GM04504 (cell line): ENCODE measurements at places on chromosomes 4 and X.

GRCh38 chr4:7620086-7620813 is 185.5 kb upstream of the PSAPL1 start:
- no peak for DNase-seq

GRCh38 chr4:151000747-151001429 is 14.2 kb downstream of the LRBA start:
- no peak for DNase-seq

DNA sequence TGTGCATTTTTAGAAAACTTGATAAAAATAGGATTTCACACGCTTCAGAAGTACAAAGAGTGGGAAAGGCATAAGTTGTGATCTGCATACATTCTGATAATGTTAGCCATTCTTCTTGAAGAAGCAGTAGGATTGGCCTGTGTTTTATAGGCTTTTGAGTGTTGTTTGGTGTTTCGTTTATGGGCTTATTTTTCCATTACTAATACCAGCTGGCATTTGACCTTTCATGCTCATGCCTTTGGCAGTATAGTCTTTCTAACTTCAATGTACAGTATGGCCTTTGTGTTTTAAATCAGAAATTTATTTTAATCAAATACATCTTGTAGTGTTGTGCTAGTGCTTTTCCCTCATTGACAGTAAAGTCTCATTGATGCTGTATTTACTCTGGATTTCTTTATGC is 51.5 kb upstream of the SLC4A4 start:
- no peak for DNase-seq

DNA sequence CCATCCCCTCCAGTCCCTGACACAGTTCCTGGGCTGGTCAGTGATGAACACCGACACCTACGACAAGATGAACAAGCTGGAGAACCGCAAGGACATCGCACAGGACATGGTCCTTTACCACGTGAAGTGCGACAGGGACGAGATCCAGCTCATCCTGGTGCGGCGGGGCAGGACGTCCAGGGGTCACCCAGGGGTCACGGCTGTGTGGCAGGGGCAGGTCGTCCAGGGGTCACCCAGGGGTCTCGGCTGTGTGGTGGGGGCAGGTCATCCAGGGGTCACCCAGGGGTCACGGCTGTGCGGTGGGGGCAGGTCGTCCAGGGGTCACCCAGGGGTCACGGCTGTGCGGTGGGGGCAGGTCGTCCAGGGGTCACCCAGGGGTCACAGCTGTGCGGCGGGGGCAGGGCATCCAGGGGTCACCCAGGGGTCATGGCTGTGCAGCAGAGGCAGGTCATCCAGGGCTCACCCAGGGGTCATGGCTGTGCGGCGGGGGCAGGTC is 16.7 kb downstream of the ATP5ME start:
- DNase-seq, result no peak
